ENCODE measurements at places on chromosomes 1 and 21. TPM values are rescaled to one million over a fixed set of nuclear protein-coding genes. Genes with fewer than 3 reads are reported as not detected.
A peak's percentile ranks its signal among the peaks of the same experiment; 100 is the strongest.

DNA sequence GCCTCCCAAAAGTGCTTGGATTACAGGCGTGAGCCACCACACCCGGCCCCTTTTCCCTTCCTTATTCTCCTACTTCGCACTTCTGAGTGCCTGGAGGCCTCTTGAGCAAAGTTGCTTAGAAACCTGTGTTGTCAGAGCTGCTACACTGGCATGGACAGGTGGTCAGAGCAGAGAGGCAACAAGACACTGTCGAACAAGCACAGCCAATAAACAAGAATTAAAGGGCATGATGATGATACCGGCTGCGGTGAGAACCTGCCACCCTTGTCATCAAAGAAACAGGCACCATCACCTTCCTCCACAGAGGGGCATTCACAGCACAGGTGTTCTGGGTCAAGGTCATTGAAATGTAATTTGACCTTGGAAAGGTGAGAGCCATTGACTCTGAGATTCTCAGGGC is 23.3 kb downstream of the STUM start:
- no peak for DNase-seq

DNA sequence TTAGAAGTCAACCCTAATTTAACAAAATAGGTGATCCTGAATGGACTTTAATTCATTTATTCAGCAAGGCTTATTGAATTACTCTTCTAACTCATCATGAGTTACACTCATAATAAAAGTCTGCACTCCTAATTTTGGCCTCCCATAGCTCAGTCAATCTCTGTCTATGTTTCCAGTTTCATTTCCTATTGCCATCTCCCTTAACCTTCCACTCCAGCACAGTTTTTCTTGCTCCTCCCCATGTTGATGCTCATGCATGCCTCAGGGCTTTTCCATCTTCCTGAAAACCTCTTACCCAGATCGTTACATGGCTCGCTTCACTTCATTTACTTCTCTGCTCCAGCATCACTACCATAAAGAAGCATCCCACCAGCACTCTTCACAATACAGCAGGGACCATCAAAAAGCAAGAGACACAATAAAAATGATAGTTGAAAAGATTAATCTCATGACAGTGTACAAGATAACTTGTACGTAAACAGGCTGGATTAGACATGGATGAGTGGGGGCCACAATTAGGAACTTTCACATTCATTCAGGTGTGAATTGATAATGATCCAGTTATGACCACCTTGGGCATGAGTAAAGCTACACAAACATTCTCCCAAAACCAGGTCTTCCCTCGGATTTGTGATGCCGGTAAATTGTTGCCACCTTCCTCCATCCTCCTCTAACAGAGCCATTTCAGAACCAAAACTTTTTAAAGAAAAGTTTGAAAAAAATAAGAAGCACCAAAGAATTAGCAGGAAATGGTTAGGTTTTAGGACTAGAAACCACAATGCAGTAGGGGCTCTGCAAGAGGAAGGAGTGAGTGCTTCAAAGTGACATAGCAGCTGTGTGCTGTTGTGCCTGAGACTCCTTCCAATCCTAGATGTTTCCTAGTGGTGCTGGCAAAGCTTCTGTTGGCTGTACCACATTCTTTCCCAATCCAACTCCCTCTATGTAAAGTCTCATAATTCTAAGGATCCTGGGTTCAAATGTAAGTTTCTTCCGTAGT is 89.8 kb downstream of the OLFML2B start:
- no peak for DNase-seq

GRCh38 chr1:55329091-55329490 is 113.9 kb upstream of the USP24 start:
- peak; percentile 49 for DNase-seq

DNA sequence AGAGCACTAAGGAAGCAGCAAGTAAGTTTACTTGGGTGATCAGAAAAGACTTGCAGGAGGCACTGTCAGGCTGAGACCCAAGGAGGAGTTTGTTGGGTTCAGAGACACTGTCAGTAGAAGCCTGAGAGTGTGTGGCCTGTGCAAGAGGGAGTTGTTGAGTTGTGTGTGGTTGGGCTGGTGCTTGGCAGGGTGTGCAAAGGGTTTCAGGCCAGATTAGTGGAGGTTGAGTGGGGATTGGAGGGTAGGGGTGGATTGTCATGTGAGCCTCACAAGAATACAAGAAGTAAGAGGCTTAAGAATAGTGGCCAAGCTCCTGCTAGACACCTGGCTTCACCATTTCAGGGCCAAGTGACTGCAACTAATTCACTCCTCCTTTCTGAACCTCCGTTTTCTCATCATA is 8.9 kb upstream of the KIF21B start:
- DNase-seq, result no peak

GRCh38 chr1:207848234-207848633 is 62.7 kb downstream of the CD34 start:
- peak; percentile 10 for DNase-seq

- DNase-seq, result no peak
These were observed 2.7 kb downstream of the IFNAR2 start for GRCh38 chr21:33232291-33233034.

GRCh38 chr1:210597555-210598134 is 268.9 kb downstream of the HHAT start:
- DNase-seq, result no peak

GRCh38 chr1:78472851-78473496 is 17.8 kb upstream of the PTGFR start:
- DNase-seq, result no peak

- no peak for DNase-seq
These were observed 91.3 kb downstream of the ATP5PO start for GRCh38 chr21:33824156-33824941.

- peak; percentile 92 for DNase-seq
These were observed 55.0 kb downstream of the NID1 start for GRCh38 chr1:236009857-236010256.

GRCh38 chr1:179984942-179985341 is 30.3 kb downstream of the CEP350 start:
- no peak for DNase-seq

DNA sequence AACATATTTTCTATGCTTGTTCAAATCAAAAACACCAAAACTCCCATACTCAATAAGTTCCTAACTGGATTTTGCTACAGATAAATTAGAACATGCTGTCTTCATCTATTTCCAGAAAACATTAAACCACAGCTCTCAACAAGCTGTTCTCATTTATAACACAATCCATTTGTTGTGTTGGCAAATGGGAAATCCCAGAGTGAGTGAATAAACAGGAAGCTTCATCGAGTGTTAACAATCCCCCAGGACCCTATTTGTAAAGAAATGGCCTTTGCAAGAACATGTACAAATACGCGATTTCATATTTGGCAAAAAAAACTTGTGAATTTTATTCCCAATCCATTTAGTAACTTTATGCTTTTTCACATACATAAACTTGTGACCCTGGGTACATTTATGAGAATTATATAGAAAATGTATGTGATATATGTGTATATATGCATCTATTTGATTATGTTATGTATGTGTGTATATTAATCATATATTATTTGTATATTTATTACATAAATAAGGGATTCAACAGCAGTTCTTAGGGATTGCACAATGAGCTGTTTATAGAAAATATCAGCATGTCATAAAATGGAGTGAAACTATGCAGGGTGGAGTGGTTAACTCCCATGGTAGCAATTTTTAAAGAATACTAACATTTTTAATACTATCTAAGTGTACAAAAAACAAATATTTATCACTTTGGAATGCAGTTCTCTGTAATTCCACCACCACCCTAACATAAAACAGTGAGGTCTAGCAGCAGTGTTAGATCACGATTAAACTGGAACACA is 160.0 kb downstream of the NEGR1 start:
- DNase-seq, result peak; percentile 91

DNA sequence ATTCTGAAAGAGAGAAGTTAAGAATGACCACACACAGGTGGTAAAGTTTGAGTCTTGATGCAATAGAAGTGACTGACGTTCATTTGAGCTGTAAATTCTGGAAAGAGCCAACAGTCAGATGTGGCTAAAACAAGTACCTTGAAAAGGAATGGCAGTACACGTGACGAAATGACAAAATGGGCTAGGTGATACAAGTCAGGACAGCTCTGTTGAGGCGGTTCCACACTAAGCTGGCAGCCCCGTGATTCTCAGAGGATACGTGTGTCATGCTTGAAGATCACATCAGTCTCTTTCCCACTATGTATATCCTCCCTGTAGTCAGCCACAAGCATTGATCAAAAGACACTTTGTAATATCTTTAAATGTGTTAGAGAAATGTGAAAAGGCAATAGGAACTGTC is 881.3 kb upstream of the ADGRL2 start:
- no peak for DNase-seq

- no peak for DNase-seq
These were observed 35.0 kb downstream of the ESRRG start for GRCh38 chr1:216688127-216688657.

- DNase-seq, result no peak
These were observed at the start of gene S100A3 for GRCh38 chr1:153548722-153549688. Gene S100A3, minus strand, starts transcription at chr1:153549258. Its CDS starts 773 bp downstream, at chr1:153548485.

DNA sequence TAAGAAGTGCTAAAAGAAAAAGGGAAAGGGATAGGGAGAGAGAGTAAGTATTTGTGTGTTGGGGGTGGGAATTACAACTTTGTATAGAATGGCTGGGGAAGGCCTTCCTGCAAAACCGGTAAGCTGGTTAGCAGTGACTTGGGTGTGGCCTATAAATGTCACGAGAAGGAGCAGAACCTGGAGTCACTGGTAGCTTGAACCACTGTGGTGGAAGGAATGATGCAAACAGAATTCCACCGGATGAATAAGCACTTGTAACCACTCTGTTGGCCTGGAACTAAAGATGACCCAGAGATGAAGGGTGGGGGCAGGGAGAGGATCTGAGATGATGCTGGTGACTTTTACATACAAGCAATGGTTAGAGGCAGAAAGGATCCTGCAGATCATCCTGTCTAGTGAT is 8.9 kb downstream of the XKR8 start:
- no peak for DNase-seq

DNA sequence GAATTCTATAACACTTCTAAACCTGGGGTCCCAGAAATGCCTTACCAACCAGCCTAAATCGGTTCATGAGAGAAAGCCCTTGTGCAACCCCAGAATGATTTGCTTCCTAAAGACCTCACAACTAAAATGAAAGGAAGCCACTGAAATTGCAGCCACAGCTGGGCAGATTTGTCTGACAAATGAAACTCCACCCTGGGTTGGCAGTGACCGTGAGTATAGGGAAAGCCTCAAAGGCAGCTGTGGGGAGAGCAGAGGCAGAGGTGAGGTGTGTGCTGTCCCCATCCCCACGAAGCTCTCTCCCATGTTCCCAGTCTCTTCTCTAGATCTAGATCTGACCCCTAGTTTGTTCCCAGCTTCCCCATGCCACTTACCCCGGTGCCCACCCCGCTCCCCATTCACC is 23.1 kb downstream of the RHBDL2 start:
- no peak for DNase-seq

DNA sequence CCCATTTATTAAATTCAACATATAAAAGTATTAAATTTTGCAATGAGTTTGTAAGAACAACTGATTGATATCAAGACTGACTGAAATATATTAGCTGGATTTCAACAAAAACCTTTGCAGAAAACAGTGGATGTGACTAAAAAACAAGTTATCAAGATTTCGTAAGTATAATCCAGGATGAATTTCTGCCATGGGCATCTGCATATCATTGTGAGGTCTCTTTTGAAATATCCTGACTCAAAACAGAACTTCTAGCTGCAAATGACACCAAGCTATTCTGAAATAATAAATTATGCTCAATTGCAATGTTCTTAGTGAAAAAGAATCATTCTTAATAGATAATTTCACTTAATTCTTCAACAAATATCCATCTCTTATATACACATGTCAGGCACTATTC is 52.6 kb downstream of the CD34 start:
- no peak for DNase-seq

Gene DDR2
- total RNA-seq, result 61.7 TPM

Gene PEF1
- 49.9 TPM for total RNA-seq

Gene METTL25B
- total RNA-seq, result 13.1 TPM

Gene USH2A
- total RNA-seq, result under 0.01 TPM

Gene KIAA1614
- 4.5 TPM for total RNA-seq

Gene PPCS
- 26.3 TPM for total RNA-seq

Gene CD5L
- 0.39 TPM for total RNA-seq

Gene FPGT
- 21.6 TPM for total RNA-seq

Gene LRRC71
- 0.20 TPM for total RNA-seq

Gene DENND2D
- total RNA-seq, result 14.1 TPM

Gene GBP3
- 7.2 TPM for total RNA-seq

Gene CLCNKB
- 0.20 TPM for total RNA-seq
